HS-27A (cell line): ENCODE measurements at places on chromosomes 3 and 15.
A peak's percentile ranks its signal among the peaks of the same experiment; 100 is the strongest.

DNA sequence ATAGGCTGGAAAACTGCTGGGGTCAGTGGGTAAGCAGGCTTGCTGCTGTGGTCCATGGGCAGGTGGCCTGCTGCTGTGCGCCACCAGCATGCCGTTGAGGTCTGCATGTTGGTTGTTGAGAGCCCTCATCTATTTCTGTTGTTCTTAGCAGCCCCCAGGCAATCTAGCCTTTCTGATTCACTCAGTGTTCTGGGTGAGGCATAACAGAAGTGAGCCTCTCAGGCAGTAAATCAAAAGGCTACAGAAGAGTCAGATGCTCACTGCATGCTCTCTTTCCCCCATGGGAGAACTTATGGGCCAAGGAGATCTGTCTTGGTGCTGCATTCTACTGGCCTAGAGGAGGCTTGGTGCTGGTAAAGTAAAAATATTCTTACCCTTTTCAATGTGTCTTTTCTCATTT is 67.8 kb upstream of the ATP10A start:
- no peak for DNase-seq

DNA sequence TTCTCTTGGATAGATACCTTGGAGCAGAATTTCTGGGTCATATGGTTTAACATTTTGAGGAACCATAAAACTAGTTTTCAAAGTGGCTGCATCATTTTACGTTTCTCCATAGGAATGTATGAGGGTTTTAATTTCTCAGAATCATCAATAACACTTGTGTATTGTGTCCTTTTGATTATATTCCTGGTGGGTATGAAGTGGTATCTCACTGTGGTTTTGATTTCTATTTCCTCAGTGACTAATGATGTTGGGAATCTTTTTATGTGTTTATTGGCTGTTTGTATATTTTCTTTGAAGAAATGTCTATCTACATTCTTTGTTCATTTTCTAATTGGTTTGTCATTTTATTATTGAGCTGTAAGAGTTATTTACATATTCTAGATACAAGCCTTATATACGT is 28.8 kb downstream of the CDIN1 start:
- DNase-seq, result no peak

GRCh38 chr3:10353661-10354360 is 32.9 kb upstream of the SEC13 start:
- no peak for DNase-seq

- DNase-seq, result no peak
Measured at GRCh38 chr3:66450390-66451022, 50.3 kb downstream of the LRIG1 start.

GRCh38 chr3:98594628-98595324 is 1.4 kb upstream of the CPOX start:
- DNase-seq, result no peak

GRCh38 chr3:9810433-9810770 is 340 bp downstream of the TTLL3 start:
- DNase-seq, result no peak

GRCh38 chr3:167862104-167862730 is 126.7 kb downstream of the SERPINI1 start:
- DNase-seq, result no peak

- DNase-seq, result peak; percentile 98
Measured at GRCh38 chr3:86988235-86988634, 2.7 kb downstream of the VGLL3 start.

DNA sequence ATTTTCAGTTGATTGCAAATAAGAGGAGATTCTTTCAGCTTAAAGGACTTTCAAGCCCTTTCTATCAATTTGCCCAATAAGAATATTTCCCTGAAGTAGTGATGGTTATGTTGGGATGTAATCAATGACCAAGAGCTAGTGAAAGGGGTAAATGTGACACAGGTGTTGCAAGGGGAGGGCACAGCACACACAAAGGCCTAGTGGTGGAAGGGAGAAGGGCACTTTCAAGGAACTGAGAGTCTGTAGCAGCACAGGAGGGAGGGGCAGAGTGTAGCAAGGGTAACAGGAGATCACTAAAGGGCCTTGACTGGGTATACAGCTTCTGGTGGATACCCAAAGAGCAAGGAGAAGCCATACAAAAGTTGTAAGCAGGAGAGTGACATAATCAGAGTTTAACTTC is 217.8 kb upstream of the ARHGEF26 start:
- no peak for DNase-seq

DNA sequence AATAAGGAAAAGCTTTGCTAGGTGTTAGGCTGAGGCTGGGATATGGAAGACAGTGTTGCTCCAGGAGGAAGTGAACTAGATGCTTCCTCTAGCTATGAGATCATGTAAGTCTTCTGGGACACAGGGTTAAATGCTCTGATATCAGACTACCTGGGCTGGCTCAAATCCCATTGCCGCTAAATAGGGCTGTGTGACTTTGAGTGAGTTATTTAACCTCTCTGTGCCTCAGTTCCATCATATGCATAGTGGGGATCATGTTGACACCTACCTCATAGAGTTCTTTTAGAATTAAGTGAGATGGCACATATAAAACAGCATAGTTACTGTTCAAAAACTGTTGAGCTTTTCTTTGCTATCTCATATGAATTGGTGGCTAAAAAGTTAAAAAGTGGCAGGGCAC is 12.6 kb downstream of the RPLP1 start:
- DNase-seq, result no peak

- DNase-seq, result no peak
Measured at GRCh38 chr3:44045476-44046275, 196.0 kb upstream of the TOPAZ1 start.

DNA sequence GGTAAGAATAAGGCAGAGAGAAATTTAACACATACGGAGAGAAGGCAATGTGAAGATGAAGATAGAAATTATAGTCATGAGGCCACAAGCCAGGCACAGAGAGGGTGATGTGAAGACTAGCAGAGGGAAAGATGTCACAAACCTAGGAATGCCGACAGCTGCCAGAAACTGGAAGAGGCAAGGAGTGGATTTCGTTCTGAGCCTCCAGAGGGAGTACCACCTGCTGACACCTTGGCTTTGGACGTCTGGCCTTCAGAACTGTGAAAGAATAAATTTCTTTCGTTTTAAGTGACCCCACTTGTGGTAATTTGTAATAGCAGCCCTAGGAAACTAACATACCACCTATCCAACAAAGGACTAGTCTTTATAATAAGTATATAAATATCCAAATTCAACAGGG is 5.0 kb upstream of the SGO1 start:
- no peak for DNase-seq

DNA sequence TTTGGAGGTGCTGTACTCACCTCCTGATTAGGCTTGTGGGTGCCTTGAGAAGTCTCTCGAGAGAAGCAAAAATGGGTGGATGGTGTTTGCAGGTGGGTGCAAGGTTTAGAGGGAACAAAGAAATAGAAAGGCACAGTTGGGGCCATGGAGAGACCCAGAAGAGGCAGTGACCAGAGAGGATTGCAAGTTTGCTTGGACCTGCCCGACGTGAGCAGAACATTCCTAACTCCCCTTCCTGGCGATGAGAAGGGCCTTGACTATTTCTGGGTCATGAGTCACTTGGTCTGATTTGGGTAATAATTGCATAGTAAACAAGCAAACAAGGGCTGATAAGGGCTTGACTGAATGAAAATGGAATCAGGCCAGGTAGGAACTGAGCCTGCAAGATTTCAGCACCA is 7.0 kb upstream of the CTSH start:
- no peak for DNase-seq

DNA sequence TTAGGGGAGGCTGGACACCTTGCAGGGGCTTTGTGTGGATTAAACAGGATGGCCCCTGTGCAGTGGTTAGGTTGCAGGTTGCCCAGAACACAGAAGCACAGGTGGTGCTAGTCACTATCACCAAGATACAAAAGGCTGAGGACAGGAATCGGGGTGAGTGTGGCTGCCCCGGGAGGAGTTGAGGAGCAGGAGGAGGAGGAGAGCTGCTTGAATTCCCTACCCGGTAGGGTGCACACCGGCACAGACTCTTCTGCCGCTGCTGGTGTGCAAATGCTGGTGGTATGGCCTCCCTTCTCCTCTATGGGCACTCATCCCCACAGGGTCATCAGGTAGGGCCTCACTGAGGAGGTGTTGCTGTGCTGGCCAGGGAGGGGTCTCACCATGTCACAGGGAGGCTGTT is 67.5 kb upstream of the SMAD6 start:
- DNase-seq, result no peak

DNA sequence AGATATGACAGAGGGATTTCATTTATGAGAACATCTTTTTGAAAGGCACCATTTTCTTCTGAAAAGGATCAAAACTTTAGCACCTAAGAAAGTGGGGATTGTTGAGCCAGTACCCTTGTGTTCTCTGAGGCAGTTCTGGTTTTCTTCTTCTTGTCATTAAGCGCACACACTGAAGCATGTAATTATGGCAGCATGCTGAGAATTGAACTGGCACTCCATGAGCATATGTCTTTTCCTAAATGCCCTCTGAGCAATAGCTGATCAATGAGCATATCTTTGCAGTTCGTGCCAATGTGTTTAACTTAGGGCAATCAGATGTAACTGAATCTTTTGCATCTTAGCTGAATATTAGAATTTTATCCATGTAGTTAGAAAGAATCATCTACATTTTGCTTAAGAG is 53.9 kb upstream of the VGLL3 start:
- no peak for DNase-seq

DNA sequence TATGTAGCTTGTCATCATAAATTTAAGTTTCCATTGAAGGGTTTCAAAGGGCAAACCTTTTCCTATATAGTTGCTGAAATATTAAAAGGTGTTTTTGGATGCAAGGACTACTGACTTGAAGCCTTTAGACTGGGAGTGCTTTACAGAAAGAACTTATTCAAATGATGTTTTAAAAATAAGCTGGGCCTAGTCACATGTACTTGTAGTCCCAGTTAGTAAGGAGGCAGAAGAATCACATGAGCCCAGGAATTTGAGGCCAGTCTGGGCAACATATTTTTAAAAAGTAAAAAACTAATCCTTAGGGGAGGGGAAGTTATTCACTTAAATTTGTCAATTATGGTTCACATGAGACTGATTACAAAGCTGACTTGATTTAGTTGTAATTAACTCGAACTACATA is 65.0 kb downstream of the SMARCC1 start:
- no peak for DNase-seq

- DNase-seq, result no peak
Measured at GRCh38 chr15:34693053-34693744, 61.6 kb downstream of the GJD2 start.

- no peak for DNase-seq
Measured at GRCh38 chr3:24641628-24642027, 147.0 kb upstream of the THRB start.

DNA sequence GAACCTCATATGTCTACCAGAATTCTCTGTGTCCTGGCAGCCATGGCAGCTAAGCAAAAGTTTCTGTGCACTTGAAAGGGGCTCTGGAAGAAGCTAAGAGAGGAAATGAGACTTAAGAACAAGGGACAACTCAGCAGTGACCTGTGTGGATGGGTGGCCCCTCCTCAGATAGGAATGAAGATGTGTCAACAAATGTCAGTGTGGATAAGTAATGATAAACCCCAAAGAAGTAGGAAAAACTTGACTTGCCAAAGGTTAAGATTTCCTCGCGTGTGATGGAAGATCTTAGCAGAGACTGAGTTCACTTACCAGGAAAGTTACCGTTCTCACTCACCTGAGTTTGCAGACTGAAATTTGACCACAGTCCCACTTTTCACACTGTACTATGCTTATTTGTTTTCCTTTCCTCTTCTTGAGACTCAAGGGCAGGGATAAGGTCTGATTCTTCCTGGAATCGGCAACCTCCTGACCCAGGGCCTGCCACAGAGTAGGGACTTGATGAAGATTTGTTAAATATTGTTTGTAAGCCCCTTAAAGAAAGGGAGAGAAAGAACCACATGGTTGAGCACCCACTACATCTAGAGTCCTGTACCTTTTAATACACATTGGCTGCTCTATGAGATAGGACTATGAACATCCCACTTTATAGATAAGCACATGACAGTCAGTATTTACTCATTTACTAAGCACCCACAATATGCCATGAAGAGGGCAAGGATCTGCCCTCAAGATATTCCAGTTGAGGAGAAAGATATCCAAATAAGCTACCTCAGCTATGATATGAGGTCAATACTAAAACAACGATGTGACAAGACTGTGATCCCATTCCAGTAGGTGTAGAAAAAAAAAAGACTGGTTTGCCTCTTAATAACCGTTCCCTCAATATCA is 7.3 kb upstream of the HRH1 start:
- no peak for DNase-seq

DNA sequence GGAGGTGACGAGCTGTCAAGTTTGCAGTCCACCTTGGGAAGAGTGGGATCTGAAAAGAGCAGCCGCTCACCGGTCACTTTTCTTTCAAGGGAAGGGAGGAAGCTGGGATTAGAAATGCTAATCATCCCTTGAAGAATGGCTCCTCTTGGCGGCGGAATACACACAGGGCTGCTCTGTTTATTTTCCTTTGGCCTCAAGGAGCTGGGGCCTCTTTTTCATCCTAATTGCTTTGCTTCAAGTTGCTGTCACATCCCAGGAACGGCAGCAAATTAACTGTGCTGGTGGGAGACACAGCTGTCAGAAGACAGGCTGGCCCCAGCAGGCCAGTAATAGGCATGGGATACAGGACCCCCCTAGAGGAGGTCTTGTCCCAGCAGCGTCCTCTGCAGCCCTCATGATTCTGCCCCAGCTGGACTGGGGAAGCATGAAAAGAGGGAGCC is 6.7 kb downstream of the KBTBD13 start:
- no peak for DNase-seq
